WERI-Rb-1 (cell line): ENCODE measurements at places on chromosomes 11 and 22.

DNA sequence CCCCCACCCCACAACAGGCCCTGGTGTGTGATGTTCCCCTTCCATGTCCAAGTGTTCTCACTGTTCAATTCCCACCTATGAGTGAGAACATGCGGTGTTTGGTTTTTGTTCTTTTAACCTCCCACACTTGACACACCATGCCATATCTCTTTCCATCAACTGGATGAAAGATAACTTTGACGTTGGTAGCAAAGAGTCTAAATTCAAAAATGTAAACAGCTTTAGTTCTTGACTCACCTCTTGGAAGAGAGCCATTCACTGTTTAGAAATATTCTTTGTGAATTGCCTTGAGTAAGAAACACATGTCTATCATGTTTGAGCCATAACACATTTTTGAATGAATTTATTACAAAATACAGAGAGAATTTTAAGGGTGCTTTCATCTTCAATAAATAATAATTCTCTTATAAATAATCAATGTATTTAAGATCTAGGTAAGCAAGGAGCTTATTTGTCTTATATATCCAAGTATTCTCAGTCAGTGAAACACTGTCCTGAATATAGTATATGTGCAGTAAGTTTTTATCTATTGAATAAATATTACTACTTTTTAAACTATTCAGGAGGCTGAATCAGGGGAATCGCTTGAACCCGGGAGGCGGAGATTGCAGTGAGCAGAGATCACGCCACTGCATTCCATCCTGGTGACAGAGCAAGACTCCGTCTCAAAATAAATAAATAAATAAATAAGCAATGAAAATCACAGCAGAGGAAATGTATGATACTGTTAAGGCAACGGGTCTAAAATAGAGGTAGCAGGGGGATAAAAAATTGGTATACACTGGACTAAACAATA lies 6.7 kb downstream of the CARD18 start:
- no peak for DNase-seq

DNA sequence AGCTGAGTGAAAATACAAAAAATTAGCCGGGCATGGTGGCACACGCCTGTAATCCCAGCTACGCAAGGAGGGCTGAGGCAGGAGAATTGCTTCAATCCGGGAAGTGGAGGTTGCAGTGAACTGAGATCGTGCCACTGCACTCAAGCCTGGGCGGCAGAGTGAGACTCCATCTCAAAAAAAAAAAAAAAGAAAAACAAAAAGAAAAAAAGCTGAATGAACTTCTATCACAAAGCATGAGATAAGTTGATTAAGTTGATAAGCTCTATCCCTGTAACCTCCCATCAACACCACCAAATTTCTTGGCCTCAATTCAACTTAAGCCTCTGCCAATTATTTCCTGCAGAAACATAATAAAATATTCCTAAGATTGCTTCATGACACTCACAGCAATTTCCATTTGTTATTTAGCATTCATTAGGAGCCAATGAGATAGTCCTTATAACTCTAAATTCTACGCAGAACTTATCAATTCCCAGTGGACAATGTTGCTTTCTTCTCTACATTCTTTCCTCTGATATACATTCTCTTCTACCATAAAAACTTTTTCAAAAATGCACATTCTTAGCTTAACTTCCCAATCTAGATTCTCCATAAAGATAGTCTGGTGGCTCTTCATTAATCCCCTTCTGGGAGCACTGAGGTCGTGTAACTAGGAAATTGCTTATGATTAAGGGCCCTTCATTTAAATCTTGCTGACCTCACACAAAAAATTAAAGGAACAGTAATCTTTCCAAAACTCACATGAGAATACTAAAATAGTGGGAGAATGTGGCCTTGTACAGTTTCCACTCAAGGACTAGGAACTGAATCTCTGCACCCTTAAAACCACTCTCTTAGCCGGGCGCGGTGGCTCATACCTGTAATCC lies 2.9 kb downstream of the AMBRA1 start:
- no peak for DNase-seq

- DNase-seq = peak; percentile 2
Measured at GRCh38 chr22:49016909-49017481, 810.7 kb downstream of the BRD1 start.

DNA sequence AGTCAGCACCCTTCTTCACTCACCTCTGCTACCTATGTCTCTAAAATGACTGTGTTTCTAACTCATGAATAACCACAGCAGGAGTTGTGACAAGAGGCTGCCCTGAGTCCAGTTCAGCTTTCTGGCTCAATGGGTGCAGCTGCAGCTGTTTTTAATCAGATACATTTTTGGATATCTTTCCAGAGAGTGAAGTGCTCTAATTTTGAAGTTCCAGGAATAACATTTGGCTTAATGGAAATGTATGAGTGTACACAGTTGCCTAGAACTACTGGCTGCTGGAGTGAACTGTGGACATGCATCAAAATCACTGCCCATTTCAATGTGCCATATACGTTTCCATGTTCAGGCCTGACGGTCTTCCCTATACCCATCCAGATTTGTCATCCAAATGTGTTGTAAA lies 769.5 kb upstream of the ANO3 start:
- DNase-seq = no peak

- no peak for DNase-seq
Measured at GRCh38 chr11:73059915-73060314, 82.2 kb downstream of the FCHSD2 start.

DNA sequence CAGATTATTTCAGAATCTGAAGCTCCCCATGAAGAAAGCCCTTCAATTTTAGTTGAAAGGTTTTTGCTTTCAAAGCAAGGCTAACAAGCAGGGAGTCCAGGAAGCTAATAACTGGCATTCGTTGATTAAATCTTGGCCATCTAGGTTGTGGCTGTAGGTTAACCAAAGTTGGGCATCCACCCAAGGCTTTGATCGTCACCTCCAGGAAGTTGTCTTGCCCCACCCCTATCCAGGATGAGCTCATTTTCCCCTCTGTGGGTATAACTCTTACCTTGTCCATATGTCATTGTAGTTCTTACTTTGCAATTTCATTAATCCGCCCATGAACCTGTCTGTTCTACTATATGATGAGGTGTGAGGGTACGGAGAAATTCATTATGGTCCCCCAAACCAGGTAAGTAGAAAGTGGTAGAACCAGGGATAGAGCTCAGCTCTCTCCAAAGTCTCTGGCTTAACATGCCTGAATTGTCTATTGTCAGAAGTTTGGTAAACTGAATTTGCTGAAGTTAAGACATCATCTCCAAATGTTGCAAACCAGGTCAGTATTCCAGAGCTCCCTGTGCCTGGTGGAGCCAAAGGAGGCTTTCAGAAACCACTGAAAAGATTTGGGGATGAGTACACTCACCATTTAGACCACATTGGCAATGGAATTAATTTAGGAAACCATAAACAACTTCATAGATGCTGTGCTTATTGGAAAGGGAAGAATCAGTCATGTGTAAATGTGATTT lies 97.1 kb downstream of the CD44 start:
- DNase-seq = no peak

DNA sequence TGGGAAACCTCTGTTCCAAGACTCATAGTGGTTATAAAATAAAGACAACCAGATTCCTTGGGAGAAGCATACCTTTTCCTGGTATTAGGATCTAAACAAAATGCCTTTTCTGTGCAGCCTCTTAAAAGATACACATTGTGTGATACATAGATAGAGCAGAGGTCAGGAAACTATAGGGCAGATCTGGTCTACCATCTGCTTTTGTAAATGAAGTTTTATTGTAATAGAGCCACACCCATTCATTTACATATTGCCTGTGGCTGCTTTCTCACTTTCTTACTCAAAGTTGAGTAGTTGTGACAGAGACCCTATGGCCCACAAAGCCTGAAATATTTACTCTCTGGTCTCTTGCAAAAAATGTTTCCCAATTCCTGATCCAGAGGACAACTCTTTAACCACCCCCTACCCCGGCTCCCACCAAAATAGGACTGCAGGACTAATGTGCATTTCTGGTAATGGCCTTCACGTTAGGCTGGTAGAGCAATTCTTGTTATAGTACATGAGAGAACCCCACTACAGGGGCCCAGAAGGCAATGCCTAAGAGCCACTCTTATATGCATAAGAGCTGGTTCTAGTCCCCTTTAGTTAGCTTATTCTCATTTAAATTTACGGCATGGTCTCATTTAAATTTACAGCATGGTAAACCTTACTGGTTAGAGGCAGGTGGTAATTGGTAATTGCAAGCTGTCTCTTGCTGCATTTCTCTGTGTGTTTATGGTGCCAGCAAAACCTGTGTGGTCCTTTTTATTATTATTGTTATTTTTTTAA lies 76.8 kb upstream of the YWHAH start:
- DNase-seq = no peak

GRCh38 chr22:30695351-30695851 lies 727 bp downstream of the OSBP2 start:
- no peak for DNase-seq

GRCh38 chr11:120929664-120930154 lies 94.2 kb upstream of the TBCEL start:
- DNase-seq = peak; percentile 94

GRCh38 chr11:118232659-118233058 lies 7.8 kb upstream of the JAML start:
- DNase-seq = no peak

- no peak for DNase-seq
Measured at GRCh38 chr11:47483457-47483856, 34.5 kb upstream of the RAPSN start.

- DNase-seq = peak; percentile 3
Measured at GRCh38 chr11:1389932-1390568, at the start of gene BRSK2. TSS of gene BRSK2 (plus strand) at chr11:1389934. CDS start at chr11:1390285, 351 bp downstream.
